GM19239 (cell line): ENCODE measurements at places on chromosomes 13 and 19.

DNA sequence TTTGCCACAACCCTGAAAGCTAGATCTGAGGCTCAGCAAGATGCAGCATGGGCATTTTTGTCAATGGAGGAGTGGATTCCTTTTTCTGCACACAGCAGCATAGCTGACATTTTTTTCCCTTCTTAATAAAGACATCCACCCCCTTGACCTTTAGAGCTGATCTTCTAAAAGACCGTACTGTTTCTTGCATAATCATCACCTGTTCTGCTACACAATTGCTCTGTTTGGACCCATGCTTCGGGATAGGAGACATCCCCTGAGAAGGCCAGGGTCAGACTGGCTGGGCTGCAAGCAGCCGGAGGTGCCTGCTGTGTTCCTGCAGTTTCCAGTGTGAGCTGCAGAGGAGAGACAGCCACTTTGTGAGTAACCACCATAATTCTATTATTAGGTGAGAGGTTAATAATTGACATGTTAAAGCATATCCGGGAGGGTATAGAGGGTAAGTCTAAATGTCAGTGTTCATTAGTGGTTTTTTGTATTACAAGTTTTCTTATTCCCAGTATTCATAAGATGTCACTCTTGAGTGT, 108.5 kb upstream of the C1QTNF9B start:
- DNase-seq: peak; percentile 55

- DNase-seq: no peak
Observed at GRCh38 chr19:20858218-20858617, 64.8 kb upstream of the ZNF85 start.

DNA sequence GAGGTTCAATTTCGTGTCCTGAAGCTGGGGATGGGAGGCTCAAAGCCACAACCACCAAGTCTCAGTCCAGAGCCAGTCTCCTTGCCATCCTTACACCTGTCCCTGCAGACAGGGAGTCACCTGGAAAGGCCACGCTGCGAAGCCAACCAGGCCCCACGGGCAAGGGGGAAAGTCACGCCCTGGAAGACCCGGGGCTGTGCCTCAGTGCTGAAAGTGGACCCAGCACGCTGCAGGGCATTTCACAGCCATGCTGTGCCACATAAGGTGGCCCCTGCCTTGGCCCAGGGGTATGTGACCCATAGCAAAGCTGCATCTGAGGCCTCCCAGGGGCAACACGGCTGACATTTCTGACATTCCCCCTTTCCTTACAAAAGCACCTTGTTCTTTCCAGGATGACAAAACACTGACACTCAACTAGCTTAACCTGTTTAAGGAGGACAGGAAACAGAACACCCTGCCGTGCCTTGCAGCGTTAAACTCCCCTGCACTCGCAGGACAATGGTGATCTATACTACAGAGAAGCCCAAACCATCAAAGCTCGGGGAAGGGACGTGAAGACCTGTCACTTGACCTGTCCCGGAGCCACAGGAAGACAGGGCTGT, 14.8 kb downstream of the CHERP start:
- DNase-seq: no peak

GRCh38 chr13:88840085-88840484, 1168.9 kb downstream of the SLITRK5 start:
- no peak for DNase-seq

DNA sequence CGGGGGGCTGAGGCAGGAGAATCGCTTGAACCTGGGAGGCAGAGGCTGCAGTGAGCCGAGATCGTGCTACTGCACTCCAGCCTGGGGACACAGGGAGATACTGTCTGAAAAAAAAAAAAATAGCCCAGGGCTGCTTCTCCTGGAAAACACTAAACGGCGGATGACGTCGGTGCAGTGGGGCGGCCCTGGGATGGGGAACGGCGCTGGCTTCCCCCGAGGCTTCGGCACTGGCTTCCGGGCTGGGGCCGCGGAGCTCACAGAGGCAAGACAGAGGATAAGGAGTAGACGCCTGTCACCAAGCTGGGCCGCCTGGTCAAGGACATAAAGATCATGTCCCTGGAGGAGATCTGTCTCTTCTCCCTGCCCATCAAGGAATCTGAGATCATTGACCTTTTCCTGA, 5.0 kb downstream of the PRSS57 start:
- DNase-seq: no peak

DNA sequence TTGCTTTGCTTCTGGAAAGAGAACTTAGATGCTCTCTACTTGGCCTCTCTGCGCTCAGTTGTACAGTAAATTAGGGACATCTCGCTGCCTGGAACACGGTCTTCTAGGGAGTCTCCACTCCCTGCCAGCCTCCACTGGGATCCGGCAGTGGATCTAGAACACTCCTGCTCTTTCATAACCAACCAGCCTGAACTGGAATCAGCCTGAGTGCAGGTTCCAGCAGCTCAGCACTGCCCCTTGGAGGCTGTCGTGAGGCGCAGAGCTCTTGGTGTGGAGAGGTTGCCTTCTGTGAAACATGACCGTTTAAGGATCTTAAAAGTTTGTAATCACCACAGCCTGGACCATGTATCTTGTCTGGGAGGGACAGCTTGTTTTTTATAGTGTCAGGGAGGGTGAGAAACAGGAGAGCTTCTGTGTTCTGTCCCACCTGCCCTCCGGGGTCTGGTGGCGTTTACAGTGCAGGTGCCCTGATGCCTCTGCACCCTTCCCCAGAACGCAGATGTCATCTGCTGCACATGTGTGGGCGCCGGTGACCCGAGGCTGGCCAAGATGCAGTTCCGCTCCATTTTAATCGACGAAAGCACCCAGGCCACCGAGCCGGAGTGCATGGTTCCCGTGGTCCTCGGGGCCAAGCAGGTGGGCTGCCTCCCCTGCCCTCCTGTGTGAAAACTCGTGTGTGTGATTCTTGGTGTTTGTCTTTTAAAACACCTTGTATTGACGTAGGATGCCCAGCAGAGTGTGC, 24.8 kb downstream of the UPF1 start:
- no peak for DNase-seq
